ENCODE measurements at places on chromosomes 16 and 17.
A peak's percentile ranks its signal among the peaks of the same experiment; 100 is the strongest.

DNA sequence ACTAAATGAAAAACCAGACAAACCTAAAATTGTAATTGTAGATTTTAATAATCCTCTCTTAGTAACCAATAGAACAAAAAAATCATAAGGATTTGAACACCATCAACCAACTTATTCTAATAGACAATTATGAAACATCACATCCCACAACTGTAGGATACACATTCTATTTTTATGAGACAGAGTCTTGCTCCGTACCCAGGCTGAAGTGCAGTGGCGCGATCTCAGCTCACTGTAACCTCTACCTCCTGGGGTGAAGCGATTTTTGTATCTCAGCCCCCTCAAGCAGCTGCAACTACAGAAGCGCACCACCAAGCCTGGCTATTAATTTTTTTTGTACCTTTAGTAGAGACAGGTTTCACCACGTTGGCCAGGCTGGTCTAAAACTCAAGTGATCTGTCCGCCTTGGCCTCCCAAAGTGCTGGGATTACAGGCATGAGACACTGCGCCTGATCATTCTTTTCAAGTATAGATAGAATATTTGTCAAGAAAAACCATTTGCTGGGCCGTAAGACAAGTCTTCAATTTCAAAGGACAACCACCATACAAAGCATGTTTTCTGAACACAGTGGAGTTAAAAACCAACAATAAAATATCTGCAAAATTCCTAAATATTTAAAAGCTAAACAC is 49.8 kb downstream of the CREBBP start:
- no peak for DNase-seq

- DNase-seq = no peak
These were observed 1.9 kb downstream of the PHF12 start for GRCh38 chr17:28949185-28950016.

DNA sequence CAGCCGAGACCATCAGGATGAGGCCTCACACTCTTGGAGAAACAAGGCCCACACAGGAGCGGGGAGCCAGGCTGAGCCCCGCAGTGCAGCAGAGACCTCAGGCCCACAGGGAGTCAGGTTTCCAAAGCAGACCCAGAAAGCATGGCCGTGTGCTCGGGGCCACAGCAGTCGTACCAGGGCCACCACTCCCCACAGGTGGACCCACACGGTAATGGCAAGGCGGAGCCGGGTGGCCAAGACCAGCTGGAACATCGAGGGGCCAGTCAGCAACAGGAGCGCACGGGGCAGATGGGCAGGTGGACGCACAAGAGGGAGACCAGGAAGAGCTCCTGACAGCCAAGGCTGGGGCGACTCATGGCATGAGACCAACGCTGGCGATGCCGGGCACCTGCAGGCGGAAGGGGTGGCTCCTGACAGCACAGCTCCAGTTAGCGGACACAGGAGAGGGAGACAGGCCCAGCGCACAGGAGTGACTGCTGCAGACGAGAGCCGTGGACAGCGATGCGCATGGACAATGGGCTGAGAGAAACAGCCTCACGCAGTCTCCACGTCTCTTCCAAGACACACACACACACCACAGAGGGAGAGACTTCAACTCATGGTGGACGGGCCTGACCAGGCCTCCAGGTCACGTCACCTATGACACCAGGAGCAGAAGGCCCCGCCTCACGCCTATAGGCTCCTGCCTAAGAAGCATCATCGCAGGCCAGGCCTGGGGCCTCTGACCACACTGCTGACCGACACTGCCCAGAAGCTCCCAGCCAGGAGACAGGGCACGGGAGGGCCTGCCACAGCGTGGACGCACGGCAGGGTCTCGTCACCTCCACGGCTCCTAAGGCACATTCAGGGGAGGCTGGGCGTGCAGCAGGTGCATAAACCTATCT is 58.6 kb downstream of the ZNF778 start:
- no peak for DNase-seq

DNA sequence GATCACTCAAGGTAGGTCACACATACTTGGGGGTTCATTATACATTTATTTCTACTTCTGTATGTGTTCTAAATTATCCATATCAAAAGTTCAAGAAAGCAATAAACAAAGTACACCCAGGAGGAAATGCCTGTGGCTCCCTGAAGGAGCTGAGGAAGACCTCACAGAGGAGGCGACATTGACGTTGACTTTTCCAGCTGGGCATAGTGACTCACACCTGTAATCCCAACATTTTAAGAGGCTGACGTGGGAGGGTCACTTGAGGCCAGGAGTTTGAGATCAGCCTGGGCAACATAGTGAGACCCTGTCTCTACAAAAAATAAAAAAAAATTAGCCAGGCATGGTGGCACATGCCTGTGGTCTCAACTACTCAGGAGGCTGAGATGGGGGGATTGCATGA is 16.3 kb downstream of the ITGAD start:
- DNase-seq = no peak

DNA sequence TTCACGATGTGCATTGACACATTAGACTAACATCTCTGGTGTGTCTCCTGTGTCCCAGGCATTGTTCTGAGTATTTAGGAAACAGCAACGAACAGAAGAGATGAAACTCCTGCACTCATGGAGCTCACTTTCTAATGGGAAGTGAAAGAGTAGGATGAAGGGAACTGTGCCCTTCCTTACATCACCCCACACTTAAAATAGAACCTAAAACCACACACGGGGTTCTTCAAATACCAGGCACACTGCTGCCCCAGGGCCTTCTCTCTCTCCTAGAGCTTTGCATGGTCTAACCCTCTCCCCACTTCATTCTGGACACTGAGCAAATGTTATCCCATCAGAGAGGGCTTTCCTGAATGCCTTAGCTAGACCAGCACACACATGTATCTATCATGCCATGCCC is 33.7 kb downstream of the TRIM25 start:
- no peak for DNase-seq

GRCh38 chr17:7237761-7238419 is 1.4 kb downstream of the PHF23 start:
- no peak for DNase-seq

GRCh38 chr16:2584729-2585650 is 47.2 kb downstream of the PDPK1 start:
- no peak for DNase-seq

DNA sequence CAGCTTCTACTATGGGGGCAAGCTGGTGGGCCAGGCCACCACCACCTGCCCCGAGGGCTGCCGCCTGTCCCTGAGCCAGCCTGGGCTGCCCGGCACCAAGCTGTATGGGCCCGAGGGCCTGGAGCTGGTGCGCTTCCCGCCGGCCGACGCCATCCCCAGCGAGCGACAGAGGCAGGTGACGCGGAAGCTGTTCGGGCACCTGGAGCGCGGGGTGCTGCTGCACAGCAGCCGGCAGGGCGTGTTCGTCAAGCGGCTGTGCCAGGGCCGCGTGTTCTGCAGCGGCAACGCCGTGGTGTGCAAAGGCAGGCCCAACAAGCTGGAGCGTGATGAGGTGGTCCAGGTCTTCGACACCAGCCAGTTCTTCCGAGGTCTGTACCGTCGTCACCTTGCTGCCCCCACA is 19.5 kb downstream of the IRF8 start:
- DNase-seq = no peak

DNA sequence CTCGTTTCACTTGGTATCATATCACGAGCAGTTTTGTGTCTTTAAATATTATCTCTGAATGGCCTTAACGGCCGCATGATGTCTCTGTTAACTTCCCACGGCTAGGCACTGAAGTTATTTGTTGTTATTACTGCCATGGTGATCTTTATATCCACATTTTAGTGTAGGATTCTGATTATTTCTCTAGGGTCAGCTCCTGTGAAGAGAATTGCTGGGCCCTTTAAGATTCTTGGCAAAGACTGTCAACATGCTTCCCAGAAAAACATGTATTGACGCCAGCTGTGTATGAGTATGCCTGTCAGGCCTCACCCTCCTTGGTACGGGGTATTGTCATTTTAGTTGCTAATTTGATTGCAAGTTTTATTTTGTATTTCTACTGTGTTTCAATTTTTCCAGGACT is 263.5 kb downstream of the SNX29 start:
- peak; percentile 13 for DNase-seq

GRCh38 chr16:50334106-50334975 is 34.4 kb downstream of the BRD7 start:
- no peak for DNase-seq

DNA sequence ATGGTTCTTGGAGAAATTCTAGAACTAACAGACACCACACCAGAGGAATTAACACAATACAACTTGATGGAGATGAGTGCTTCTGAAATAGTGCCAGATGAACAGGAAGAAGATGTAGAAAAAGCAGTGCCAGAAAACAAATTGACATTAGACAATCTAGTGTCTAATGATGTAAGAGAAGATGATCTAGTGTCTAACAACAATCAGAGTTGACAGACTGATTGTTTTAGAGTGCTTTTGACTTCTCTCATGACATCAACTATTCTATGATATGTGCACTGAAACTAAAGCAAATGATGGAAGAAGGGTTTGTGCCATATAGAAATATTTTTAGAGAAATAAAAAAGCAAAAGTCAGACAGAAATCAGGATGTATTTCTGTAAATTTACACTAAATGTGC is 646.1 kb upstream of the KIF2B start:
- no peak for DNase-seq

DNA sequence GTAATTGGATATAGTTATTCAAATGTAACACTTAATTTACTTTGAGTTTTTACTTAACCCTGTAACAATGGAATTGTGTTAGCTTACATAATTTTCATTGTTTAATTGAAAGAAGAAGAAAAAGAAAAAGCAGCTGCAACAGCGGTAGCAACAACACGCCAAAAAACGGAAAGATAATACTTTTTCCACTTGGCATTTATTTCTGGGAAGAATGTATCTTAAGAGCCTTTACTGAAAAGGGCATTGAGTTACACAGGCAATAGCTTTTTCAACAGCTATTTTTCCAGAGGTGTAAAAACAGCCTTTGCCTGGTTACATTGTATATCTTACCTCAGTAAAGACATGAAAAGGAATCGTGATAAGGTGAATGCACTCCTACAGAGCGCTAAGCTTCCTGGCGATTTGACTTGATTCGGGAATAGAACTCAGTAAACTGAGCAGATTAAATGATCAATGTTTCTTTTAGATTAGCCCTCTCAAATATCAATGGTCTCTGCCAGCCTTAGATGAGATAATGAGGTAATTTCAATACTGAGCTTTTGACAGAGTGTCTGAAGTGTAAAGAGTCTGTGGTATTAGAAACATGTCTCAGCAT is 311.3 kb downstream of the CDH13 start:
- no peak for DNase-seq

DNA sequence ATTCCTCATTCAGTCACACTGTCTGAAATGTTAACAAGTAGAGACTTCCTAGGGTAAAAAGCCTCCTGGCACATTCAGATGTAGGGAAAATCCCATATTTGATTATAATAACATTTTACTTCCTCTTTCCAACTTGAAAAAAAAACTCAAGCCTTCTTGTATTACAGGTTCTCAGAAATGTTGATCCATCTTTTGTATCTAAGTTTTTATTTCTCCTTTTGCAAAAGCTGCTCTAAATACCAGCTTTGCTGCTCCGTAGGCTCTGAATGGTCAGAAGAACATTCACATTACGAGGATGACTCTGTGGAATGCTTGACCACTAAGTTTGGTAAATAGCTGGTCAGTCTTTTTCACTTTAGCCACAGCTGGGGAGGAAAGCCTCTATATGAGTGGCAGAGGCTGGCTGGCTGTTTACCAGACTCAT is 13.2 kb upstream of the HEATR6 start:
- DNase-seq = no peak

- DNase-seq = peak; percentile 32
These were observed 20.0 kb downstream of the IST1 start for GRCh38 chr16:71915350-71915749.

- no peak for DNase-seq
These were observed 13.1 kb downstream of the BCAR1 start for GRCh38 chr16:75238132-75238852.

- no peak for DNase-seq
These were observed 6.8 kb downstream of the CCDC102A start for GRCh38 chr16:57529391-57530103.

- peak; percentile 57 for DNase-seq
These were observed 47.0 kb upstream of the AMZ2 start for GRCh38 chr17:68200689-68201417.

DNA sequence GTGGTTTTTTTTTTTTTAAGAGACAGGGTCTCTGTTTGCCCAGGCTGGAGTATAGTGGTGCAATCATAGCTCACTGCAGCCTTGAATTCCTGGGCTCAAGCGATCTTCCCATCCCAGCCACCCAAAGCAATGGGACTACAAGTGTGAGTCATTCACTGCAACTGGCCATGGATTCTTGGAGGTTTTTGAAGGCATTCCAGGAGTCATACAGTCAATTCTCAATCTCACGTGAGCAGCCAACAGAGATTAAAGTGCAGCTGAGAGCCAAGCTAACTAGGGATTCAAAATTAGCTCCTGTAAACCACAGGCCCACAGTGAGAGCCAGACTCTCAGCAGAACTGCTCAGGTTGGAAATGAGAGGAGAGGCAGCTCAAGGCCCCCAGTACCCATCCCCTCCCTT is 30.2 kb downstream of the XPO6 start:
- DNase-seq = peak; percentile 71

DNA sequence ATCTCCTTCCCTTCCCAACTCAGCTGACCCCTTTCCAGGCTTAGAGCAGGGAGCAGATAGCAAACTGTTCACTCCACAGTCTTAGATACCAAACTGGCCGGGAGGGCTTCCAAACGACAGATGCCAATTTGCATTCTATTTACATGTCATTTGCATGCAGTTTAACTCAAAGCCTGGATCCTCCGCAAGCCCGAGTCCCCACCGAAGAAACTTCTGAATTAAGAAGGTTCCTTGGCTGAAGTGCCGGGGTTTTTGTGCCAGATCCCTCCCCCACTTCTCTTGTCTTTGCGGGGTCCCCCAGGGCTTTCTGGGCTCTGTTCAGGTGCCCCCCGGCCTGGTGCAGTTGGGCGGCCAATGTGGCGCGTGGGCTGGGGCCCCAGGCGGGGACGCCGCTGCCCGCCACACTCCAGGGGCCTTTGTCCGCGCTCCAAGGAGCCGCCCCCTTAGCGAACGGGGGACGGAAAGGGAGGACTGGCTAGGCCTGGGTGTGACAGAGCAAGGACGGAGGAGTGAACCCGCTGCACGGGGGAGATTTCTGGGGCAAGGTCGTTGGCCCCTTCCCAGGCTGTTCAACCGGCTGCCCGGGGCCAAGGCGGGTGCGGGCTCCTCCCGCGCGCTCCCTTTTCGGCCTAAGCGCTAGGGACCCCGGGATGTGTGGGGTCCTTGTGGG is 1.2 kb downstream of the GPRC5B start:
- DNase-seq = no peak

Measured in pulmonary artery endothelial cell (primary cell).